ENCODE measurements at places on chromosomes 3 and 15. TPM values are rescaled to one million over a fixed set of nuclear protein-coding genes. Genes with fewer than 3 reads are reported as not detected.

DNA sequence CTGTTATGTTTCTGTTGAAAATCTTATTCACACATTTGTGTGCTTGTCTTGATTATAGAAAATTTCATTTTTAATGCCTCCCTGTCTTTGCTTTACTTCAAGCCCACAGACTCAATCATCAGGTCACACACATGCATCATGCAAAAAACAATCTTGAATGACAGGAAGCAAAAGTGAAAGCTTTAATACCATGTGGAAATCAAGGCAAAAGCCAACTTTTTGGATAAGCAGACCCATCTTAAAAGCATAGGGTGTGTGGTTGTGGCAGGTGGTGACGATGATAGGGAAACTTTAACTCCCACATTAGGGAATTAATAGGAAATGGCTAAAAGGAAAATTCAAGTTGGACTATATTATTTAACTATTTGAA is 155.9 kb upstream of the EOMES start:
- H3K4me3 ChIP-seq: no peak overlapping the region
- H3K27me3 ChIP-seq: no peaks in the 10 kb centered on the region
- no peak for DNase-seq
- no peaks in the 10 kb centered on the region for H3K4me1 ChIP-seq
- H3K36me3 ChIP-seq: no peaks in the 10 kb centered on the region

- no peak overlapping the region for H3K4me3 ChIP-seq
- no peaks in the 10 kb centered on the region for H3K4me1 ChIP-seq
- H3K36me3 ChIP-seq: no peaks in the 10 kb centered on the region
- H3K27ac ChIP-seq: no peak overlapping the region
Observed at GRCh38 chr15:100812802-100813201, 66.8 kb upstream of the ALDH1A3 start.

Gene GOLGA6A
- total RNA-seq: not detected

Gene EXD1
- not detected for total RNA-seq

Gene FGF12
- total RNA-seq: 0.47 TPM
